ENCODE measurements at places on chromosomes 6 and 20.
A peak's percentile ranks its signal among the peaks of the same experiment; 100 is the strongest.

- no peak for DNase-seq
Observed at GRCh38 chr6:33809594-33809993, 5.8 kb upstream of the MLN start.

DNA sequence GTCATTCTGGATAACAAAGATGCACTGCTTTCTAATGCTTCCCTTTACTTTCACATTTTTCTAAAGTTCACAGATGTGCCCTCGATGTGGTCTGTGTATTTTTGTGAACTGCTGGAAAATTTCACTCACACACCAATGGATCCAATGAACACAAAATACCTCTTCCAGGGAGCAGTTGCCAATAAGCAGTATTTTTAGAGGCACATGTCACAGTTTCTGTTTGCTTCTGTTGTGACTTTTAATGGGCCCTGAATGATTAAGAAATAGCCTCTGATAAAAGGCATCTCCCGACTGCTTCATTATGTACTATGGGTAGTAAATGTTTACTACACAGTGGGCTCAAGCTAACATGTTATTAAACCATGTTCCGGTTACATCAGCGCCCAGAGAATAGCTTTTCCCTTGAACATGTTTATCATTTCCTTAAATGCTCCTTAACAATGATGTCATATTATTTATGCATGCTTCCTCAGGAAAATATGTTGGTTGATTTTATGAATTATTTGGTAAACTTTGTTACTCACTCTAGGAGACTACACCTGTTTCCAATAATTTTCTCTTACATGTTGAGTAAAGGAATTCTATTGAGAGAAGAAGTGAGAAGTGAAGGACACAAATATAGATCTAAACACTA, 188.0 kb downstream of the KCNQ5 start:
- DNase-seq, result no peak

DNA sequence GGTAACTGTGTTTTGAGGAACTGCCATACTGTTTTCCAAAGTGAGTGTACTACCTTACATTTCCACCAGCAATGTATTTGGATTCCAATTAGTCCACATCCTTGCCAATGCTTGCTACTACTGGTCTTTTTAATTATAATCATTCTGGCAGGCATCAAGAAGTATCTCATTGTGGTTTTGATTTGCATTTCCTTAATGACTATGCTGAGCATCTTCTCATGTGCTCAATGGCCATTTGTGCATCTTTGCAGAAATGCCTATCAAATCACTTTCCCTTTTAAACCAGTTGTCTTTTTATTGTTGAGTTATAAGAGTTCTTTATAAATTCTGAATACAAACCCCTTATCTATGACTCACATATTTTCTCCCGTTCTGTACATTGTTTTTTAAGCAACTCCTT, 75.9 kb downstream of the ATG5 start:
- no peak for DNase-seq

- no peak for DNase-seq
Observed at GRCh38 chr6:159983641-159984080, 14.8 kb downstream of the IGF2R start.

- no peak for DNase-seq
Observed at GRCh38 chr6:113739041-113739655, 118.0 kb upstream of the MARCKS start.

DNA sequence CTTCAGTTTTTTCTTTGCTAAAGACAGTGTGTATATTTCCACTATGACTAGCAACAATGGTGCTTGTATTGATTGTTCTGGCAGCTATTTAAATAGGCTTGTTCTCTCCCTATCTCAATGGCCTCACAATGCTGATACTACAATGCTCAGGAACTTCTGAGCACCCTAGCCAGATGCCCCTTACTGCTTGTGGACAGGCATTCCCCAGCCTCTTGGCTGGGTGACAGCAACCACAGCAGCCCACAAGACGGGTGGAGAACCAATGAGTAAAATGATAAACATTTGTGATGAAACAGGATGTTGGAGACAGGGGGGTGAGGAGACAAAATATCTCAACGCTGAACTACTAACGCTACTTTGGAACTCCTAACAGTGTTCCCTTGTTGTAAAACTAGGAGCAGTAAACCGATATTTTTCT, 42.3 kb downstream of the HIVEP2 start:
- DNase-seq, result peak; percentile 93

DNA sequence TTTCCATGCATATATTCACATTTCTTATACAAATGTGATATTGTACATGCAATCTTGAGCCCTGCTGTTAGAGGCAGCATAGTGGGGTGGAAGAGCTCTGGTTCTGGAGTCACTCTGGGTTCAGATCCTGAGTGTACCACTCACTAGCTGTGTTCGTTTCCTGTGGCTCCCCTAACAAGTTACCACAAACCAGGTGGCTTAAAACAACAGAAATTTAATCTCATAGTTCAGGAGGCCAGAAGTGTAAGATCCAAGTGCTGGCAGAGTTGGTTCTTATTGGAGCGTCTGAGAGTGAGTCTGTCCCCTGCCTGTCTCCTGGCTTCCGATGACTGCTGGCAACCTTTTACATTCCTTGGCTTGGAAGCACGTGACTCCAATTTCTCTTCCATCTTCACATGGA, 115.6 kb downstream of the MAP3K7 start:
- no peak for DNase-seq

Measured in retinal pigment epithelial cell (primary cell).